ENCODE measurements at places on chromosomes 16 and 17. TPM values are rescaled to one million over a fixed set of nuclear protein-coding genes. Genes with fewer than 3 reads are reported as not detected.

- peak; percentile 1 for DNase-seq
Observed at GRCh38 chr16:68005211-68005610, 5.9 kb upstream of the DPEP2 start.

DNA sequence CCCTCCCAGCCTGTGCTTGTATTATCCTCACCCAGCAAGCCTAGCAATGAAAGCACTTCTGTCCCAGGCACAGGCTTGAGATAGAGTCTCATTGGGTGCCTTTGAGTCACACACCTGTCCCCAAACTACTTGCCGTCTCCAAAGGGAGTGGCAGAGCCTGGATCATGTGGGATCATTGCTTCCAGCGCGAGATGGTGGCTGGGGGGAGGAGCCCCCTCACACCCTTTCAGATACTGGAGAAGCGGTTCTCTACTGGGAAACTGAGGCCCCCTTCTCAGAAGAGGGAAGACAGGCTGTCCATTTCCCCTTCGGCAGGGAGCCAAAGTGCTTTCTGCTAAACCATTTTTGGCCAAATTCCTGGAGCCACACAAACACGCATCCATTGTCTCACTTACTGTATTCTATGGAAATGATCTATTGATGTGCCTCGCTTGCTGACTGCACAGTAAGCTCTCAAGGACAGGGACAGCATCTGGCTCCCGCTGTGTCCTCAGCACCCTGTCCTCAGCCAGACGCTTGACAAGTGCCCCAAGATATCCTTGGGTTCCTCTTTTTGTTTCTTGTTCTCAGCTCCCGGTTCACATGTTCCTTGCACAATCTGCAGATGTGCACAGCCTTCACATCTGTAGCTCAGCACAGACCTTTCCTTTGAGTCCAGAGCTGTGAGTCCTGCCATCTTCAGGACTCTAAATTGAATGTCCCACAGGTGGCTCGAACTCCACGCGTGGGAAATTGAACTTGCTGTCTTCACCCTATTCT is 26.0 kb upstream of the DLX3 start:
- DNase-seq: no peak

DNA sequence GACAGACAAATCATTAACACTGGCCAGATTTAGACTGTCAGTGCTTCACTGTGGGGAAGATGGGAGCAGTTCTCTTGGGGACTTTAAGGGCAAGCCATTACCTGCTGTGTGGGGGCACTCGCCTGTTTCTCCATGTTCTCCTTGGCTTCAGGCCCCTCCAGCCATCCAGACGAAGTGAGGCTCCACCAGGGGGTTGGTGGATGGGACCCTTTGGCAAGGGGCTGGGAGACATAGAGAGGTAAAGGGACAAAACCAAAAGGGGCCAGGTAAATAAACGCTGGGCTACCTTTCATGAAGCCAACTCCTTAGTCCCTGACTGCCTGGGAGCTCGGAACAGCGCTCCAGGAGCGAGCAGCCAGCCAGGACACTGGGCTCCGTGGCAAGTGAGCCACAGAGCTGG is 14.0 kb downstream of the TBX4 start:
- no peak for DNase-seq

GRCh38 chr17:56292010-56292409 is 138.7 kb downstream of the ANKFN1 start:
- DNase-seq: no peak

- DNase-seq: no peak
Observed at GRCh38 chr17:82231312-82231561, 2.4 kb downstream of the SLC16A3 start.

- DNase-seq: no peak
Observed at GRCh38 chr17:32590974-32591373, 104.2 kb downstream of the CDK5R1 start.

DNA sequence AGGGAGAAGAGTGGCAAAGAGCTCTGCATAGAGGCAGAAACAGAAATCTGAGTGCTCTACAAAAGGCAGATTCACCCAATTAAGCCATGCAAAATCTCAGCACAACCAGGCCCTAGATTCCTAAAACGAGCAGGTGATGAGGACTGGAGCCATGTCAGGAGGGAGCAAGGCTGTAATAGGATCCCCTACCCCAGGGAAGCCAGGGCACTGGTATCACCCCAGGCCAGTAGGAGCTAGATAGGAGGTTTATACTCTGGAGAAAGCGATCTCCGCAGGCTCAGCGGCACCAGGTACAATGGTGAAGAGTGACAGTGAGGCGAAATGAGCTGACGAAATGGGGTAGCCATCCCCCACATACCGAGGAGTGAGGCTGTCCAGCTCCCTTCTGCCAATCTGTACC is 171.5 kb downstream of the PARN start:
- no peak for DNase-seq

- DNase-seq: no peak
Observed at GRCh38 chr17:9324864-9325263, 250.8 kb downstream of the STX8 start.

DNA sequence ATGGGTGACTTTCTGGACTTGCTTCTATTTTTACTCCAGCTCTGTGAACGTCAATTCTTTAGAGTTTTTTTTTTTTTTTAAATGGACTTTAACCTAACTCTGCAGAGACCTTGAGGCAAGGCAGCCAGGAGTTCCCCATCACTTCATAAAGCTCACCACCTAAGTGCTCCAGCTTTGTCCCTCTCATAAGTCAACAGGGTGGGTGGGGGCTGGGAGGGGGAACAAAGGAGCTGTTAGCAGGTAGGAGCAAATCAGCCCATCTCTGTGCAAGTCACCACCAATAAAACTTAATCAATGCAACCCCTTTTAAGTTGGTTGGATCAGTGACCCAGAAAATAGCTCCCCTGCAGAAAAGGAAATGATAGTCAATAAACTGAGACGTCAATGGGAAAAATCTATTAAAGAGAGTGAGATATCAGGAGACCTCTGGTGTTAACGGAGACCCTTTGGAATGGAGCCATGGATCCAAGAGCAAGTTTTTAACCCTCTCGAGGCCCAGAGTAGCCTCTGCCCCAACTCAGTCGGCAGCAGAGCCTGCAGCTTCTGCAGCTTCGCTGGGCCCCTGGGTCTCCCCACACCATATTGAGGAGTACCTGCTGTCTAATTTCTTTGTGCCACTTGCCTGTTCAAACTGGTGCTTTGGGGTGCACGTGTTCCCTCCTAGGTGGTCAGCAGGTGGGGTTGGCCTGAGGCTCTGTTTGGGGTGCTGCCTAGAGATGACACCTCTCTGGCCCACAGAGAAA is 27.6 kb upstream of the ETV4 start:
- no peak for DNase-seq

- peak; percentile 98 for DNase-seq
Observed at GRCh38 chr17:64129765-64130558, at the start of gene ERN1. Gene ERN1 (minus strand): TSS chr17:64130144. CDS start chr17:64130029, 115 bp downstream.

DNA sequence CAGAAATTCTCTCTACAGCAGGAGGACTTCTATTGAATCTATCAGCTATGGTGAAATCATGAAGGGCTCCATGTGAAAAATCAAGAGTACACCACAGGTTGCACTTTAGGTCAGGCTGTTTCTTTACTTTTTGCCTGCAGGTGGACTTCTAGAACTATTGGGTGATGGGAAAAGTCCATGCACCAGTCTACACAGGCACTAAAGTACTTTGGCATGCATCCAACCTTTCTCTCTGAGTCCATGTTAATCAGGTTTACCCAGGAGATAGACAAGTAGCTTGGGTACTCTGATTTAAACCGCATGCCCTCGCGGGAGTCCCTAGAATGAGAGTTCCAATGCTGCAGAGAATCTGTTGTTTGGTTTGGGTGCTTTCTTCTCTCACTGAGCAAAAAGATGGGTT is 9.1 kb upstream of the ANKFN1 start:
- DNase-seq: no peak

- no peak for DNase-seq
Observed at GRCh38 chr17:13182854-13183253, 165.0 kb upstream of the ELAC2 start.

DNA sequence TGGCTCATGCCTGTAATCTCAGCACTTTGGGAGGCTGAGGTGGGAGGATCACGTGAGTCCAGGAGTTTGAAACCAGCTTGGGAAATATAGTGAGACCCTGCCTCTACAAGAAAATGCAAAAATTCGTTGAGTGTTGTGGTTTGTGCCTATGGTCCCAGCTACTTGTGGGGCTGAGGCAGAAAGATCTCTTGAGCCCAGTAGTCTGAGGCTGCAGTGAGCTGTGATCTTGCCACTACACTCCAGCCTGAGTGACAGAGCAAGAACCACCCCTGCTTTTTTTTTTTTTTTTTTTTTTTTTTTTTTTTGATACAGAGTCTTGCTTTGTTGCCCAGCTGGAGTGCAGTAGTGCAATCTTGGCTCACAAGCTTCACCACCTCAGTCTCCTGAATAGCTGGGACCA is 34.0 kb downstream of the ITGB3 start:
- no peak for DNase-seq

GRCh38 chr16:81544700-81545271 is 100.2 kb downstream of the CMIP start:
- no peak for DNase-seq

DNA sequence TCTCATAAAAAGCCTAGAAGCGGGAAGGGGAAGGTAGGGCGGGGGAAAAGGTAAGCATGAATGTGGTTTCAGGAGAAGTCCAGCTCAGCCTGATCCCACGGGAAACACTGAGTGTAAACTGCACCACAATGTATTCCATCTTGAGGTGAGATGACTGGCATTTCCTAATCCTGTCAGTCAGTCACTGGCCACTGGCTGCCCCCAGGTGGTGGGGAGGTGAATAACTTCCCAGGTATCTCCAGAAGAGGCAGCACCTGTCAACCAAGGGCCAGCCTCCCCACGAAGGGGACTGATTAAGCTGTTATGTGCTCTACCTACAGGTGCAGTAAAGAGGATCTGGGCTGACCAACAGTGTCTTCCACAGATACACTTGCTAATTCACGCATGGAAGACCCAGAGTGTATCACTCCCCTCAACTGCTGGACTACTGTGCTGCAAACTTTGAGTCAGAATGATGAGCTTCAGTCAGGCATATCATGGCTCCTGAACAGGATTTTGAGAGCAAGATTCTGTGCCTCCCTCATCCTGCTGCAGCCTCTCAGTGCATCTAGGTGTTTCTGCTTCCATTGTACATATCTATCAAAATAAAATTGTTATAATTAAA is 108.5 kb upstream of the CCL2 start:
- peak; percentile 74 for DNase-seq

GRCh38 chr16:70250748-70251628 is 752 bp downstream of the EXOSC6 start:
- peak; percentile 50 for DNase-seq

DNA sequence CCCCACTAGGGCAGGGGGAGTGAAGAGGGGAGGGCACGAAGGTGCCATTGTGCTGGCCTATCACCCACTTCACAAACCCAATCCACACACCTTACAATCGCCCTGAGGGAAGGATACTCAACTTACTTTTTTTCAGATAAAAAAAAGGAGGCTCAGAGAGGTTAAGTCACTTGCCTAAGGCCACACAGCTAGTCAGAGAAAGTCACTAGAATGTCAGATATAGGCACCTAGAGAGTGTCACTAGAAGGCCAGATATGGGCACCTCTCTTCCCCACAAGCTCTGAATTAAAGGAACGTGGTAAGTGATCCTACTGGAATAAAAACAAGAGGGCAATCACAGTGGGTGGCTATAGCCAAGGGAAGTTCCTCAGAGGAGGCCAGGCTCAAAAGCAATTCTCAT is 204.5 kb upstream of the ASIC2 start:
- no peak for DNase-seq

DNA sequence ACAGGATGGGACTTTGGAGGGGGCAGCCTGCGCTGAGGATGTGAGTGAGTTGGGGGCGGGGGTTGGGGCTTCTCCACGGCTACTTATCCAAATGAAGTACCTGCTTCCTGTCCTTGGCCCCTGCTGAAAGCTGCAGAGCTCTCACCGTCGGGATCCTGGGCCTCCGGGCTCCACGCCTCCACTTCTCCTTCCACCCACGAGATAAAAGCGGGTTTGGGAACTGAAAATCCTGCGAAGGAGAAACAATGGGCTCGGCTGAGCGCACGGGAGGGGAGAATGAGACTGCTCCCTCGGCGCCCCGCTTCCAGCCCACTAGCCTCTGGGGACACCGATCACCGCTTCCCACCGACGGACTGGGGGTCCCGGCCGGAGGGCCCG is 486 bp downstream of the ZNF785 start:
- no peak for DNase-seq

DNA sequence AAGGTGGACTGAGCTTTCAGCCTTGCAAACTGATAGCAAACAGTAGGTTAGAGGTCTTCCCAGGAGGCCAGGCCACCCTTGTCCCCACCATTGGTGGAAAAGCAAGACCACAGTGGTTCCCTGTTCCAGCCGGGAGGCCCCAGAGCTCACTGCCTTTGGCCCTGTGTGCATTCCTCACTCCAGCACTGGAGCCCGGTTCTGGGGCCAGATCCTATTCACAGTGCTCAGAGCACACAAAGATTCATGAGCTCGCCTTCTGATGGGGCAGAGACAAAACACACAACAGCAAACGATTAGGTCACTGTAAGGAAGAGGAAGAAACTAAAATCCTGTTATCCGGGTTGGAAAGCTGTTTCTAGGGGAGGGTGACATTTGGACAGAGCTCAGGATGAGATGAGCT is 5.6 kb upstream of the PGS1 start:
- DNase-seq: no peak

DNA sequence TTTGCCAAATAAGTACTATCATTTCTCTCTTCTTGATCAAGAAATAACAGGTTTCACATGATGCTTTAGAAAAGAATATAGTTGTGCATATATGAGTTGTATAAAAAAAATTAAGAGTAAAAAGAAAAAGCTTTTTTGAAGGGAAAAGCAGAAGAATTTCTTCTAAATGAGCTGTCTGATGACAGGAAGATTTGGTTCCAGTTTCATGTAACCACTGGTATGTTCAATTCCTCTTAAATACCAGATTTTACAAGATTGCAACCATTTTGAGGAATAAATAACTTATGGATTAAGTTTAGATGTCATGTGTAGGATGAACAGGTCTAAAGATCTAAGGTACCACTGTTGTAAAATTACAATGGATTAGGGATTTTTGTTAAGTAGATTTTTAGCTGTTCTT is 45.0 kb downstream of the VMP1 start:
- no peak for DNase-seq

- DNase-seq: peak; percentile 47
Observed at GRCh38 chr17:49259663-49260010, 29.1 kb upstream of the PHOSPHO1 start.

Gene ICAM2
- total RNA-seq: 27.4 TPM

Gene PRR11
- total RNA-seq: 1.7 TPM

Gene KRTAP2-2
- total RNA-seq: not detected

Gene SLFN12L
- 1.0 TPM for total RNA-seq

Gene HID1
- 8.8 TPM for total RNA-seq

Gene KCNJ2
- total RNA-seq: 6.7 TPM

Gene CSH1
- not detected for total RNA-seq

Gene BLTP2
- total RNA-seq: 80.0 TPM

Gene SLC35B1
- total RNA-seq: 48.6 TPM

Gene OSGIN1
- total RNA-seq: 2.7 TPM

Gene C1QTNF8
- 0.23 TPM for total RNA-seq

Gene DPEP2
- 1.5 TPM for total RNA-seq

Gene TBX6
- total RNA-seq: 0.88 TPM

Gene PIRT
- not detected for total RNA-seq

Gene PITPNM3
- total RNA-seq: 3.4 TPM

Gene CCL14
- 22.8 TPM for total RNA-seq

Gene CTRB2
- total RNA-seq: not detected
